Activated T-helper 1 cell treated with anti-CD3 and anti-CD28 coated beads, Interleukin-2, amount 50 U/mL, for 16 hours (primary cell): ENCODE measurements at places on chromosomes 7 and 10.

DNA sequence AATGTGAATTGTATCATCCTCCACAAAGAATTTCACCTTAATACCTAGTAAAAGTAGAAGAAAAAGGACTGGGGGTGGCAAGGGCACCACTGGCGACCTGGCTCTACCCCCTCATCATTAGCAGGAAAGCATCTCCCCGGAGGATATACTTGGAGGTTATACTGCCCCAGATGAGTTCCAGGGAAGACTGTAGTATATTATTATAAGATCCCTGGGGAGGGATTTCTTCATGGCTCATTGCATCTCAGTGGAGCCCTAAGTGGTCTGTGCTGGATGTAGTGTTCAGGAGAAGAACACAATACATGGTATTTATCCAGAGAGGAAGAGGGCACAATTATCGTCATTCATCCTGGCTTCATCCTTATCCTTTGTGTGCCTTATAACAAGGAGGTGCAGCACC, 14.2 kb upstream of the DYNC1I1 start:
- DNase-seq: no peak

DNA sequence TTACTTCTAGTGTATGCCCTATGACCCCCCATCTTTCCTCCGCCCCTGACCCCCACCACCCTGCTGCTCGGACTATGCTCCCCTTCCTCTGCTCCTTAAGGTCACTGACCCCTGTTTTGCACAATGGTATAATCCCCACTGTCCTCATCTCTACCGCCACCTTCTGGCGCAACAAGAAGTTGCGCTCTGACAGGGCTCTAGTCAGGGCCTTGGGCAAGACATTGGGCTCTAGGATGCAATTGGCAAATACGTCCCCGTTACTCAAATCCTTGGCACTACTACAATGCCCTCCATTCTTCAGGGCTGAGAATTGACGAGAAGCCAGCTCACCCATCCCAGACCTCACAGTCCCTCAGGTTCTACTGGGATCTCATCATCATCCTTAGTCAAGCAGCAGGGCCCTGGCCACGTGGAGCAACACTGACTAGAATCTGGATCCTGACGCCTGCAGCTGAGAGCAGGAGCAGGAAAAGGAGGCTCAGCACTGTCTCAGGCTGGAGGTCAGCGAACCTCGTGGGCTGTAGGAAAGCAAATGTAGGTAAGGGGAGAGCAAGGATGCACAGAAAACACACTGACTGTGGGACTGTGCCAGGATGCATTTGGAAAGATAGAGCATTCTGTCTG, 10.6 kb downstream of the LRIT2 start:
- no peak for DNase-seq

GRCh38 chr10:90458054-90458453, 399.8 kb downstream of the HTR7 start:
- DNase-seq: no peak

- no peak for DNase-seq
These were observed 251.5 kb downstream of the BICC1 start for GRCh38 chr10:58764087-58764747.

GRCh38 chr7:77679608-77680007, 16.7 kb upstream of the RSBN1L start:
- DNase-seq: no peak

- DNase-seq: no peak
These were observed 885.1 kb downstream of the CCSER2 start for GRCh38 chr10:85213493-85213892.

DNA sequence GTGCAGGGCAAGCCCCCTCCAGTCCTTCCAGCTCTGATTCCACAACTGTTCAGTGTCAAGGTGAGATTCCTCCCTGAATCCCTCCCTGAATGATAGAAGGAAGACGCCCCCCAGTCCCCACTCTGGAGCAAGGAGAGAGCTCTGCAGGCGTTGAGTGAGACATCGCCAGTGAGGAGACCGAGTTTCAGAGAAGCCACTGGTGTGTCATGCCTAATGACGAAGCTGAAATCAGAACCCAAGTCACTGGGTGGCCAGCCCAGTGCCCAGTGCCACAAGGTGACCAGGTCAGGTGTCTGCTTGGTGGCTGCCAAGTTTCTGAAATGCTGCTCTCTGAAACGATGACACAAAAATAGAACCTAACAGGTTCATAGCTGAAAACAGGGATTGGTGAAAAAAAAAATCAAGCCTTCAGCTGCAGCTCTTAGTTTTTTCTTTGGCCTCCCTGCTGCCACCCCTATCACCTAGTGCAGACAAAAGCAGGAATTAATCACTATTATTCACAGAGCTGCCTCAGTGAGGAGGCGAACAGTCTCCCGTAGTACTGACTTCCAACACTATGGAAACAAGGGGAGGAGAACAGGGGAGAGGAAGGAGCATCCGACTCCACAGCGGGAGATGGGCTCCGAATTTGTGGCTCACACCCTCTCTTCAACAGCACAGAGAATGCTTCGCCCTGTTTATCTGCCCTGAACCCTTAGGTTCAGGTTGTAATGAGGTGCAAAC, 153.5 kb downstream of the ARHGAP12 start:
- no peak for DNase-seq

DNA sequence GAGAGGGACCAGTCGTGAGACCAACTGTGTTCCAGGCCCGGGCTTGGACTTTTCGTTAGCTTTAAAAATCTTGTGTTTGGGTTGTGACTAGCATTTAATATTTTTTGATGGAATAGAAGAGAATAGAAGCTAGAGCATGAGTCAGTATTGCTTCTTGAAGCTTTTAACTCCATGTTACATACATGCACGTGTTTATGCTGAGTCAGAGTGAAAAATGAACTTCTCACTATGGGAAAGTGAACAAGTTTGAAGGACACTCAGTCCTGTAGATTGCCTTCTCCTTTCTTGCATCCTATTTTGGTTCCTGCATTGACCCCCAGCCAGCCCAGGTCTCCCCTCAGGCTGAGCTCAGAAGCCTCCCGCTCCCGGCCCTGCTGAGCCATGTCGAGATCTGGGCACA, 31.8 kb downstream of the GHRHR start:
- DNase-seq: no peak

GRCh38 chr7:45699726-45700390, 125.7 kb downstream of the ADCY1 start:
- no peak for DNase-seq

- DNase-seq: no peak
These were observed 128.2 kb downstream of the DOCK1 start for GRCh38 chr10:127033216-127034033.

GRCh38 chr10:83541046-83541445, 598.3 kb upstream of the GHITM start:
- DNase-seq: no peak

DNA sequence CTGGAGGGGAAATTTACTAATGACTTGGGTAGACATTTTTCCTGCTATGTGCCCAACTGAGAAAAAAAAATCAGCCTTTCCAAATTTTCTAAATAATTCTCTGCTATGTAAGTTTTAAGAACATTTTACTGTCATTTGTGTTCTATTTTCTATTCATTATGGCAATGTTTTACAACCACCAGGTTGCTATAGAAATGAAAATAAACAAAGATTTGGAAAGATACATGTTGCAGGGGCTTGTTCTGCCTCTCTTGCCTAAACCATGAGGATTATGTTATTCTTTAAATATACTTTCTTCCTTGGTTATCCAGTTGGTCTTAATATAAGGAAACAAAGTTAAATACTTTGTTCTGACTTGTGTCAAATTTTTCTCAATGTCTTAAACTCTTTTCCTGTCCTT, 257.2 kb downstream of the TWIST1 start:
- DNase-seq: no peak

DNA sequence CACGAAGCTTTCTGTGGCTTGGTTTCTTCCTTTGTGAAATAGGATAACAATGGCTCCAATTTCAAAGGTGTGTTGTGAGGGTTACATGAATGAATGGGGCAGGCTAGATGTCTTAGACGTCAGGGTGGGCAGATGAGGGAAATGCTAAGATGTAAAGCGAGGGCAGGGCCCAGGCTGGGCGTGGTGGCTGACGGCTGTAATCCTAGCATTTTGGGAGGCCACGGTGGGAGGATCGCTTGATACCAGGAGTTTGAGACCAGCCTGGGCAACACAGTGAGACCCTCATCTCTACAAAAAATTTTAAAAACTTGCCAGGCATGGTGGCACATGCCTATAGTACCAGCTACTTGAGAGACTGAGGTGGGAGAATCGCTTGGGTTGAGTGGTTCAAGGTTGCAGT, 607.7 kb upstream of the FOXK1 start:
- DNase-seq: no peak

- DNase-seq: no peak
These were observed 89.8 kb upstream of the PRPS1L1 start for GRCh38 chr7:18117482-18117881.

GRCh38 chr7:48481235-48481634, 310.0 kb downstream of the ABCA13 start:
- DNase-seq: no peak

GRCh38 chr7:25879799-25880198, 272.2 kb upstream of the NFE2L3 start:
- no peak for DNase-seq
